ENCODE measurements at places on chromosomes 12 and 14. TPM values are rescaled to one million over a fixed set of nuclear protein-coding genes. Genes with fewer than 3 reads are reported as not detected.

Gene SERPINA10
- not detected for total RNA-seq

GRCh38 chr12:78672033-78672432, 192.5 kb upstream of the SYT1 start:
- no peak for DNase-seq
- no peak overlapping the region for H3K4me3 ChIP-seq
- no peaks in the 10 kb centered on the region for H3K36me3 ChIP-seq
- H3K27ac ChIP-seq = no peak overlapping the region

Gene BICDL1
- total RNA-seq = 0.19 TPM

Gene RNASE2
- total RNA-seq = 2.9 TPM

DNA sequence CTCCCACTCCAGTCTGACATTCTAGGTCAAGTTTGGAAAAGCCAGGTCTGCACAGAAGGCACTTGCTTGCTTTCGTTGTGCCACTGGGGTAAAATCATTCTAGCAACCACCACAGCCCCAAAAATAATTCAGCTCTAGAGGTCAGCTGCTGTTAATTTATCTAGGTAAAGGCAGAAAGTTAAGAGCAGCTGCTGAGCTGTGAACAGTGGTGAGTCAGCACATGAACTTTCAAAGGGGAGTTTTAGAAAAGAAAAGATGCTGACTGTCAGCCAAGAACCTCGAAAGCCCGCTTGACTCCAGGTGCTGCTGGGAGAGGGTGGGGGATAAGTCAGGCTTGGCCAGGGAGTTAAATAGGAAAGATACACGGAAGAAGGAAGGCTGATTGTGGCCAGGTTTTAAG, 12.7 kb downstream of the CCDC197 start:
- no peak overlapping the region for H3K4me3 ChIP-seq
- H3K36me3 ChIP-seq = no peaks in the 10 kb centered on the region
- H3K27me3 ChIP-seq = no peaks in the 10 kb centered on the region
- DNase-seq = no peak
- no peaks in the 10 kb centered on the region for H3K4me1 ChIP-seq

- H3K36me3 ChIP-seq = no peaks in the 10 kb centered on the region
- no peak overlapping the region for H3K4me3 ChIP-seq
- H3K27ac ChIP-seq = peak overlapping the region; percentile 28
- peaks cover 14% of the 10 kb centered on the region for H3K4me1 ChIP-seq
- no peaks in the 10 kb centered on the region for H3K27me3 ChIP-seq
- no peak for DNase-seq
Observed at GRCh38 chr12:122849352-122850047, 14.2 kb downstream of the HIP1R start.

DNA sequence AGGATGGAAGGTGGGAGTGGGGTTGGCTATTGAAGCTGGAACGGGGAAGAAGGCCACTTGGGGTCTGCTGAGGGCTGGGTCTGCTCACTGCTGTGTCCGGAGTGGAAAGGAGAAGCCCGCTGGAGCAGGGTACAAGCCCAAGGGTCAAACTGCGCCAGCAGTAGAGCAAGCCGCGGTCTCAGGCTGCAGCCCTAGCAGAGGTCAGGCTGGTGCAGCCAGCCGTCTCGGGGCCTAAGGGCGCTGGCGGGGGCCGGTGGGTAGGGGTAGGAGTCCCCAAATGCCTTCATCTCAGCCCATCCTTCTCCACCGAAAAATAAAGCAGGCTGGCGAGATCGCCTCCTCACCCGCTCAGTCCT, 718 bp upstream of the JDP2 start:
- peak overlapping the region; percentile 78 for H3K4me3 ChIP-seq
- H3K27ac ChIP-seq = peak overlapping the region; percentile 95
- no peaks in the 10 kb centered on the region for H3K27me3 ChIP-seq
- H3K4me1 ChIP-seq = peaks cover 27% of the 10 kb centered on the region

GRCh38 chr12:30707613-30708342, 12.1 kb upstream of the IPO8 start:
- DNase-seq = no peak
- H3K27me3 ChIP-seq = no peaks in the 10 kb centered on the region
- H3K36me3 ChIP-seq = peaks cover 42% of the 10 kb centered on the region
- no peaks in the 10 kb centered on the region for H3K4me1 ChIP-seq

GRCh38 chr14:47744155-47744554, 68.8 kb upstream of the MDGA2 start:
- H3K27me3 ChIP-seq = no peaks in the 10 kb centered on the region
- H3K4me3 ChIP-seq = no peak overlapping the region
- H3K27ac ChIP-seq = no peak overlapping the region
- no peaks in the 10 kb centered on the region for H3K4me1 ChIP-seq
- no peak for DNase-seq

DNA sequence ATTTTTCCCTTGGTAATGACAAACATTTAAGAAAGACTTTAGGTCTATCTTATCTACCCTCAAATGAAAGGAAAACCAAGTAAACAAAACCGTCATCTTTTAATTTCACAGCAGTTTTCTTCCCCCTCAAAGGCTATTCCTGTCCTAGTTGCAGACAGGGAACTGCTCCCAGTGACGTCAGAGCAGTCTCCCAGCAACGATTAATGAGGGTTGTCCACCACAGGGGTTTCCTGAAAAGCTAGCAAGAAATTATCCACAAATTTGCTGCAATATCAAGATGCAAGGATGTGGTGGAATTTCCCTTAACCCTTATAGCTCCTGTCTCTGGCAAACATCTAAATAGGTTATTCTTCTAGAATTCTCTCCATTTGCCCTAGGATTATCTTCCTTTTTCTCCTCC, 89.1 kb upstream of the STAC3 start:
- DNase-seq = peak; percentile 82
- H3K27me3 ChIP-seq = no peaks in the 10 kb centered on the region
- H3K36me3 ChIP-seq = no peaks in the 10 kb centered on the region
- H3K27ac ChIP-seq = no peak overlapping the region
- H3K4me3 ChIP-seq = no peak overlapping the region

Gene TAS2R46
- 1.6 TPM for total RNA-seq

Gene MLF2
- total RNA-seq = 136 TPM

- H3K27ac ChIP-seq = no peak overlapping the region
- peaks cover 29% of the 10 kb centered on the region for H3K36me3 ChIP-seq
Observed at GRCh38 chr14:92962031-92962830, 39.3 kb downstream of the CHGA start.

Gene CISTR
- 3.4 TPM for total RNA-seq

DNA sequence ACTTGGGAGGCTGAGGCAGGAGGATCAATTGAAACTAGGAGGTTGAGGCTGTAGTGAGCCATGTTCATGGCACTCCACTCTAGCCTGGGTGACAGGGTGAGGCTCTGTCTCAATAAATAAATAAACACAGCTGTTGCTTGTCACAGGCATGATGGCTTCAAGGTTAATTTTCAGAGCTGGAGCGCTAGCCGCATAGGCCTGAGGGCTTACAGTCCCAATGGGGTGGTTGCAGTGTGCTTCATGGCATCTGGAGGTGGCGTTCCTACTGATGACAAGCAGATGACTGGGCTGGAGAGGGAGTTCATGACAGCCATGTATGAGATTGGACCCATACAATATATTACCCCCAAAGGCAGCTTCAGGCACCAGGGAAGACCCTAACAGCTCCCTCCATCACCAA, 1.6 kb upstream of the FMNL3 start:
- no peak overlapping the region for H3K27ac ChIP-seq
- H3K4me3 ChIP-seq = no peak overlapping the region
- no peaks in the 10 kb centered on the region for H3K4me1 ChIP-seq
- H3K36me3 ChIP-seq = no peaks in the 10 kb centered on the region

DNA sequence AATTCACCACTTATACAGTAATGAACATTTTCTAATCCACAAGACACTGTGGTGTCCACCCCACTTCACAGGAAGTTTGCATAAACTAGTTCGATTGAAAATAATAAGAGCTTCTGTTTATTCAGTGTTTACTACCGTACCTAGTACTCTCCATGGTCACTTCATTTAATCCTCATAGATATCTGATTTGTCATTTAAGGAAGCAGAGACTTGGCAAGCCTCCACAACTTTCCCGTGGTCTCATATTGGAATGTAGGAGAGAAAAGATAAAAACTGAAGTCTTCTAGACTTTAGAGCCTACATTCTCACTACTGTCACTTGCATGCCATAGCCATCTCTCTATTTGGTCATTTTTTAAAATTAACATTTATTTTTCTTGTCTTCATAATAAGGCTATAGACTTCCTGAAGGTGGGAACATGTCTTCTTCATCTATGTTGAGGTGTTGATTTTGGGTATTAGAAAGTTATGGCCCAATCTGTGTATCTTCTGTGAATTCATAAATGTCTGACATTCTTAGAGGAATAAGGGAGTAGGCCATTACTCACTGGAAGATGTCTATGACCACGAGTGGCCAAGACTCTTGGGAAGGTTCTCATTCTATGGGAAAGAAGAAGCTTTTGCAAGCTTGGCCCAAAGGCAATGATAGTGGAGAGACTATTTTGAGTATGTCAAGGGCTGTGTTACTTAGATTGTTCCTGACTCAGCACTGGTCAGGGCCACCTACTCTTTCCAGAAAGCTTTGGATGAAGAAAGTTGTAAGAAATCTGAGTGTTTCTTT, 423.7 kb downstream of the LRIG3 start:
- no peak overlapping the region for H3K4me3 ChIP-seq
- no peak overlapping the region for H3K27ac ChIP-seq
- no peaks in the 10 kb centered on the region for H3K36me3 ChIP-seq

- no peak overlapping the region for H3K4me3 ChIP-seq
- no peaks in the 10 kb centered on the region for H3K27me3 ChIP-seq
- no peak for DNase-seq
- H3K27ac ChIP-seq = no peak overlapping the region
Observed at GRCh38 chr12:129331356-129332085, 478.2 kb downstream of the GLT1D1 start.

DNA sequence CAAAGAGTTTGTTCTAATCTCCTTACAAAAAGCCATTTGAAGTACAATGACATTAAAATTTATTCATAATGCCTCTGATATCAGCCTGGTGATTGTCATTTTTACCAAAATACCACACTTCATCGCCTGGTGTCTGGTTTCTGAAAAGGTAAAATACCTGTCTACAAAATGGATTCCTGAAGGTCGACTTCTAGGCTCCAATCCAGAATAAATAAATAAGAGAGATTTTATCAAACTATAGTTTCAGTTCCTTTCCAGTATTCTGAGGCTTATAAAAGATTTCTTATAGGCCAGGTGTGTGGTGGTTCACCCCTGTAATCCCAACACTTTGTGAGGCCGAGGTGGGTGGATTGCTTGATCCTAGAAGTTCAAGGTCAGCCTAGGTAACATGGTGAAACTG, 340.7 kb downstream of the SLC16A7 start:
- no peaks in the 10 kb centered on the region for H3K27me3 ChIP-seq
- H3K27ac ChIP-seq = no peak overlapping the region
- H3K4me3 ChIP-seq = no peak overlapping the region
- H3K4me1 ChIP-seq = no peaks in the 10 kb centered on the region
- DNase-seq = no peak

Gene SMIM41
- total RNA-seq = not detected

GRCh38 chr12:5785601-5786000, 159.5 kb downstream of the ANO2 start:
- no peaks in the 10 kb centered on the region for H3K4me1 ChIP-seq
- no peaks in the 10 kb centered on the region for H3K27me3 ChIP-seq
- no peak for DNase-seq

DNA sequence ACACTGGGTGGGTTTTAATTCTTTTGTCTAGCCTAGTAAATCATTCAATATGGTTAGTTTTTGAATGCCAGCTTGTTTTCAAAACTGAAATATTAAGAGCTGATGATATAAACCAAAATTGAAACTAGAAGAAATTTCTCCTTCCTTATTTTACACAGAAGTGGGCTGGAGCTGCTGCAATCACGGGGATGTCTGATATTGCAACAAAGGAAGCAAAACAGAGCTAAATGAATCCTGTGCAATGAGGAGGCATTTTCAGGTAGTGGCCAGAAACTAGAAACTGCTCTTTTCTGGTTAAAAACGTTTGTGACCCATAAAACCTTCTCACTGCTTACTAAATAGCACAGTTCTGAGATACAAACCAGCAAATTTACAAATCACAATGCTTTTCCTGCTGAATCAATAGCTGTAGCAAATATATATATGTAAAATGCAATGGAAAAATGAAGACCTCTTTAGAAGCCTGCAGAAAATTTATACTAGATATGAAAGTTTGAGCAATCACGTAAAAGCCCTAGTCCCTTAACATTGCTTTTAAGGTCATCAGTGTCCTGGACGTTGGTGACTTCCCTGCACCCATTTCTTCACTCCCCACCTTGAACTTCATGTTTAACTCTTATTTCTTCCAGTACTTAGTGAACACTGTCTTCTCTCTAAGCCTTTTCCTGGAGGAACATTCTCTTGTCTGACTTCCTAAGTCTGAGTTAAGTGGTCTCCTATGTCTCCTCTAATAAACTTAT, 15.9 kb upstream of the LRRK2 start:
- H3K27ac ChIP-seq = no peak overlapping the region
- no peaks in the 10 kb centered on the region for H3K4me1 ChIP-seq
- no peaks in the 10 kb centered on the region for H3K27me3 ChIP-seq
- no peak for DNase-seq
- H3K36me3 ChIP-seq = no peaks in the 10 kb centered on the region

- DNase-seq = no peak
- H3K4me1 ChIP-seq = peaks cover 45% of the 10 kb centered on the region
- H3K4me3 ChIP-seq = no peak overlapping the region
- no peaks in the 10 kb centered on the region for H3K36me3 ChIP-seq
- H3K27ac ChIP-seq = peak overlapping the region; percentile 12
- no peaks in the 10 kb centered on the region for H3K27me3 ChIP-seq
Observed at GRCh38 chr12:12180575-12180974, 86.3 kb downstream of the LRP6 start.

GRCh38 chr14:100677554-100678468, 48.9 kb upstream of the DLK1 start:
- H3K4me3 ChIP-seq = no peak overlapping the region
- H3K27me3 ChIP-seq = peaks cover 2% of the 10 kb centered on the region
- no peaks in the 10 kb centered on the region for H3K36me3 ChIP-seq
- DNase-seq = peak; percentile 85
- peak overlapping the region; percentile 78 for H3K27ac ChIP-seq
- peaks cover 50% of the 10 kb centered on the region for H3K4me1 ChIP-seq

- no peak overlapping the region for H3K27ac ChIP-seq
- no peaks in the 10 kb centered on the region for H3K36me3 ChIP-seq
- H3K4me3 ChIP-seq = no peak overlapping the region
- H3K27me3 ChIP-seq = peaks cover 4% of the 10 kb centered on the region
- DNase-seq = no peak
Observed at GRCh38 chr14:101123618-101124510, 220.3 kb upstream of the RTL1 start.

DNA sequence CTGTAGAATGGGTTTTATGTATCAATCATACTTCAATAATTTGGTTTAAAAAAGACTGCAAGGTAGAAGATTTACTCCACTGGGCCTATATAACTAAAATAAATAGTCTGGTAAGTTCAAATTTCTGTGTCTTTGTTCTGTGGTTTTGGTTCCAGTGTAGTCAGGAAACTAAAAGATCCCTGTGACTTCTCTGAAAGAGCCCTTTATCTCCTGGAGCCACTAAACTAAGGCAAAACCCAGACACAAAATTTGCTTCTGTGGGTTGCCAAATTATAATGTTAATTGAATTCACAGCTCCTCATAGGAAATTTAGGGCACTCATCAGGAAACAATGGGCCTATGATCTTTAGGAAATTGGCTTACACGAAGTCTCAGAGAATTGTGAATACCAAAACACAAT, 1038.4 kb downstream of the GALC start:
- no peaks in the 10 kb centered on the region for H3K27me3 ChIP-seq
- no peak for DNase-seq
- no peak overlapping the region for H3K27ac ChIP-seq
- no peaks in the 10 kb centered on the region for H3K36me3 ChIP-seq
- no peaks in the 10 kb centered on the region for H3K4me1 ChIP-seq
- no peak overlapping the region for H3K4me3 ChIP-seq

All from heart left ventricle (tissue), 16 donors.